Stomach (tissue), 19 donors: ENCODE measurements at places on chromosomes 13 and 19.
A peak's percentile ranks its signal among the peaks of the same experiment; 100 is the strongest.

DNA sequence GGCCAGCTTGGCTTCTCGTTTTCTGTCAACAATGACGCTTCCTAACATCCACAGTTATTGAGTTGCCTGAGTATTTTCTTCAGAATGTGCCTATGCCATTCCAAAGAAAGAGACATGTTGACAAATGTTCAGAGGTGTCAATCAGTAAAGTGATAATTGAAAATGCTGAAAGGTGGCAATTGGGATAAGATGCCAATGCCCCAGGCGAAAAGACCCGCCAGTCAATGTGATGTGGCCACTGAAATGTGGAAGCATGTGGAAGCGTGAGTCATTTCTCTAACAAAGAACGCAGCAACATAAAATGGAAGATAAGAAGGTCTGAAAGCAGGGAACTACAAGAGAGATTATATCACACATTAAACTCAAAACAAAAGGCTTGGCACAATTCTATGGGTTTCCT lies 882.2 kb upstream of the SLC10A2 start:
- no peak for DNase-seq

DNA sequence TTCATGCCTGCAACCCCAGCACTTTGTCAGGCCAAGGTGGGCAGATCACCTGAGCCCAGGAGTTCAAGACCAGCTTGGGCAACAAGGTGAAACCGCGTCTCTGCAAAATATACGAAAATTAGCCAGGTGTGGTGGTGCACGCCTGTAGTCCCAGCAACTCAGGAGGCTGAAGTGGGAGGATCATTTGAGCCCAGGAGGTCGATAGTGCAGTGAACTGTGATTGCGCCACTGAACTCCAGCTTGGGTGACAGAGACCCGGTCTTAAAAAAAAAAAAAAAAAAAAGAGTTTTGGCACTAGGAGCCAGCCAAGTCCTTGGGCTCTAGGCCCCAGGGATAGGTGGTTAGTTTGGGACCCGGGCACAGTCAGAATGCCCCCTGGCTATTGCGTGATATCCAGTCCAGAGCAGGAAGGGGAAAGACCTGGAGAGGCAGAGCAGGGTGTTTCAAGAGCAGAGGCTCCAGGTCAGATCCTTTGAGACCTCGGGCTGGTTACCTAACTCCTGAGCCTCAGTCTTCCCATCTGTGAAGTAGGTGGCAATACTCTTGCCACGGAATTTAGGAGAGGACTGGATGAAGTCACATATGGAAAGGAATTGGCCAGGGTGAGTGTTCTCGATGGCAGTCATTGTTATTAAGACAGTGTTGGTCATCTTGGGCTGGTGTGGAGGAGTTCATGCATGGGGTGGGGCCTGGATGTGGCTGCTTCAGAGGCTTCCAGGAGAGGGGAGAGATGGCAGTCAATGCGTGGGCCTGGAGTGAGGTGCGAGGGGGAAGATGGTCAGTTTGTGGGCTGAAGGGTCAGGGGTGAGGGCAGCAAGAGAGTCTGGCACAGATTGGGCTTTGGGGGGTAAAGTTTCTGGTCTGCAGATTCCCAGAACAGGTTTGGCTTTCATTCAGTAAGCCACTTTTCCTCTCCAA lies 2.8 kb downstream of the PPP1R37 start:
- DNase-seq = no peak

DNA sequence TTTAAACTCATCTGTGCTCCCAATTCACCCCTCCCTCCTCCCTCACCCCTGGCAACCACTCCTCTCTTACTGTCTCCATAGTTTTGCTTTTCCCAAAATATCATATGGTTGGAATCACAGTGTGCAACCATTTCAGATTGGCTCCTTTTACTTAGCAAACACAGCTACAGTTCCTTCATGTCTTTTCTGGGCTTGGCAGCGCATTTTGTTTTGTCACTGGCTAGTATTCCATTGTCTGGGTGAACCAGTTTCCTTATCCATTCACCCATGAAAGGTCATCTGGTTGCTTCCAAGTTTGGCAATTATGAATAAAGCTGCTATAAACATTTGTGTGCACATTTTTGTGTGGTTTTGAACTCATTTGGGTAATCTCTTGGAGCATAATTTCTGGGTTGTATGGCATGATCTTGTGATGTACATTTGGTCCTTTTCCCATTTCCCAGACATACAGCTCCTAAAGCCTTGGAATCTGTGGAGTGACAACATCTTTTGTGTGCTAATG lies 23.9 kb upstream of the GAS6 start:
- DNase-seq = peak; percentile 58

DNA sequence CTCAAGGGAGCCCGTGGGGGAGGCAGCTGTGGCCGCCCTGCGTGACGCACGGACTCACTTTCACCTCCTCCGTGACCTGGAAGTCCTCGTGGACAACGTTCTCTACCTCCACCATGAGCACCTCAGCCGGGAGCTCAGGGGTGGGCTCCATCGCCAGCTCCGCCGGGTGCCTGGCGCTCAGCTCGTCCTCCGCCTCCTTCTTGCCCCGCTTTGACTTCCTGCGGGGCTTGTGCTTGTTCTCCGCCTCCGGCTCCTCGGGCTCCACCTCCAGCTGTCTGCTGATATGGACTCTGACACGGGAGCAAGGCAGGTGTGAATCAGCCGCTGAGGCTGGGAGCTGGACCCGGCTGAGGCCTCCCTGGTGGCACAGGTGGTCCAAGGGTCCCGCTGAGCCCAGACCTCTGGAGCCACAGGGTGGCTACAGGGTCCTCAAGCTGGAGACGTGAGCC lies 8.2 kb downstream of the LONP1 start:
- DNase-seq = no peak

- DNase-seq = no peak
Observed at GRCh38 chr13:40946485-40946884, 72.6 kb downstream of the ELF1 start.

DNA sequence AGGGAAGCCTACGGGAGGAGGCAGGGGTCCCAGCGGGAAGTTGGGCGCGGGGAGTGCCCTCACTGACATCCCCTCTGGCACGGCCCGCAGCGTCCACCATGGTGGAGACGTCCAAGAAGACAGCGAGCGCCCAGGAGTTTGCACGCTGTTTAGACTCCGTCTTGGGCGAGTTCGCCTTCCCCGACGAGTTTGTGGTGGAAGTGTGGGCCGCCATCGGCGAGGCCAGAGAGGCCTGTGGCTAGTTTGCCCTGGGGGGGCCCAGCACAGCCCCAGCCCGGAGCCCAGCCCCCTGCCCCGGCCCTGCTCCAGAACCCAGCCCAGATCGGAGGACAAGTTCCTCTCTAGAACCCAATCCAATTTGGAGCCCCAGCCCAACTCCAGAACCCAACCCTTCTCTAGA lies 4.7 kb downstream of the GIPC3 start:
- no peak for DNase-seq

DNA sequence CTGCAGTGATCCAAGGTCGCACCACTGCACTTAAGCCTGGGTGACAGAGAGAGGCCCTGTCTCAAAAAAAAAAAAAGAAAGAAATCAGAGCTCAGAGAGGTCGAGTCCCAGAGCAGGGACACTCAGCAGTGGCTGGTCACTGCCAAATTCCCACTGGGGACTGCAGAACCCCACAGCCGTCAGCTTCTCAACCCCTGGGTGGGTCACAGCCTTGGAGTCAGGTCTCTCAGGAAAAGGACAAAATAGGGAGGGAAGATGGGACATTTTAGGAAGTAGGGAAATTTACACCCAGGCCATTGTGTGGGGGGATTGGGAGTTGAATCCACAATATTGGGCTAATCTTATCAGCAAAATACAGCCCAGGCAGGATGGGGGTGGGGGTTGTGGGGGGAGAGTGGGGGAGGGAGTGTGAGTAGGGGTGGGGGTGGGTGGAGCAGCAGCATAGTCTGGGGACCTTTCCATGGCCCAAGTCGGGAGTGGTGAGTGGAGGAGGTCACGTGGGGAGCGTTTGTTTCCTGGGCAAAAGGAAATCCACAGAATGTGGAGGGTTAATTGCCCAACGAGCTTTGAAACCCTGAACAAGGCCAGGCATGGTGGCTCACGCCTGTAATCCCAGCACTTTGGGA lies 5.0 kb upstream of the CCDC194 start:
- no peak for DNase-seq

- DNase-seq = no peak
Observed at GRCh38 chr19:48061401-48062344, 17.8 kb upstream of the CABP5 start.

- no peak for DNase-seq
Observed at GRCh38 chr13:106462710-106463109, 72.8 kb downstream of the EFNB2 start.
